ENCODE measurements at places on chromosomes 3 and 15. TPM values are rescaled to one million over a fixed set of nuclear protein-coding genes. Genes with fewer than 3 reads are reported as not detected.

Gene GABRR3
- not detected for total RNA-seq

Gene FANCD2OS
- total RNA-seq = not detected

Gene LYZL4
- not detected for total RNA-seq

Gene ROBO2
- total RNA-seq = 14.3 TPM

Gene NR1I2
- total RNA-seq = 0.34 TPM

Gene TM4SF18
- total RNA-seq = 7.3 TPM

Gene SPINK8
- total RNA-seq = not detected

Gene KNG1
- not detected for total RNA-seq

Gene MYEF2
- 5.0 TPM for total RNA-seq

Gene ASB14
- total RNA-seq = not detected

Gene SLC28A2
- total RNA-seq = not detected

Gene CAMKV
- not detected for total RNA-seq

Gene XYLB
- 1.4 TPM for total RNA-seq

Gene CPEB1
- 8.5 TPM for total RNA-seq

Gene EIF4A2
- total RNA-seq = 549 TPM

Gene RETNLB
- total RNA-seq = not detected

Gene FOXB1
- not detected for total RNA-seq

Gene NPAP1
- 0.69 TPM for total RNA-seq

Gene PLIN1
- 1.0 TPM for total RNA-seq

Gene DZIP3
- 11.6 TPM for total RNA-seq

Gene PPM1L
- 10.2 TPM for total RNA-seq

Gene PCNP
- 104 TPM for total RNA-seq

Gene PRKAR2A
- 52.1 TPM for total RNA-seq

Gene MESD
- total RNA-seq = 29.1 TPM

Gene TMEM212
- 1.4 TPM for total RNA-seq

Gene DISP2
- not detected for total RNA-seq

Gene RPP25
- 13.6 TPM for total RNA-seq

Gene IL5RA
- 7.9 TPM for total RNA-seq

Gene SI
- not detected for total RNA-seq

Gene PLS1
- total RNA-seq = 6.9 TPM

Gene ECE2
- not detected for total RNA-seq

Gene LRTM1
- not detected for total RNA-seq

Gene CHST2
- 6.3 TPM for total RNA-seq

Gene IQCF6
- not detected for total RNA-seq

Gene FEZF2
- total RNA-seq = not detected

Gene IQCB1
- 21.8 TPM for total RNA-seq

Gene RAB6B
- 3.9 TPM for total RNA-seq

Gene PLSCR4
- 30.7 TPM for total RNA-seq

Gene HDC
- 1.2 TPM for total RNA-seq

Gene CLDN18
- not detected for total RNA-seq

Gene FSIP1
- 1.5 TPM for total RNA-seq

Gene RHOA
- 413 TPM for total RNA-seq

Gene OXSM
- 8.0 TPM for total RNA-seq

Gene LRRIQ4
- total RNA-seq = 0.26 TPM

Gene CRYGS
- 2.2 TPM for total RNA-seq

Gene NEIL1
- 21.2 TPM for total RNA-seq

Gene HGD
- 0.40 TPM for total RNA-seq

Gene IMPG2
- 1.0 TPM for total RNA-seq

Gene PAK6
- total RNA-seq = 6.7 TPM

Gene GOLGA6L1
- not detected for total RNA-seq

Gene GHSR
- total RNA-seq = not detected

Gene STRIT1
- not detected for total RNA-seq

Gene CELSR3
- total RNA-seq = 1.2 TPM

Gene TMEM207
- total RNA-seq = not detected

All from ovary (tissue), 10 donors.